ENCODE measurements at places on chromosomes 12 and 14.
A peak's percentile ranks its signal among the peaks of the same experiment; 100 is the strongest.

DNA sequence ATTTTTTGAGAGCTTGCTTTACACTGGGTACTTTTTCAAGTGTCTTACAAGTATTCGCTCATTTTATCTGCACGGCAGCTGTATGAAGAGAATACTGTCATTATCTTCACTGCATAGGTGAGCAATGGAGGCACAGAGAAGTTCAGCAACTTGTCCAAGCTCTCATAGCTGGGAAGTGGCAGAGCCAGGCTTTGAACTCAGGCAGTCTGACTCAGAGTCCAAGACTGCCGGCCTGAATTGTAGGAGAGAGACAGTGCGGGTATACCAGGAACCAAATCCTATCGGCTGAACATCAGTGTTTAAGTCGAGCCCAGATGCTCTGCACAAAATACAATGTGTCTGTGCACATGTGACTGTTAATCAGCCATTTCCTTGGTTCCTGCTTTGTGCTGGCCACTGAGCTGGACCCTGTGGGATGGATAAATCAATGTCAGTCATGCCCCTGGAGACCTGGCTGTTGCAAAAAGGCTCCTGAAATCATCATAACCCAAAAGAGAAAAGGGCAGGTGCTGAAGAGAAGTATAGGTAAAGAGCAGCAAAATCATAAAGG lies 474.6 kb downstream of the DPF3 start:
- no peak for DNase-seq

DNA sequence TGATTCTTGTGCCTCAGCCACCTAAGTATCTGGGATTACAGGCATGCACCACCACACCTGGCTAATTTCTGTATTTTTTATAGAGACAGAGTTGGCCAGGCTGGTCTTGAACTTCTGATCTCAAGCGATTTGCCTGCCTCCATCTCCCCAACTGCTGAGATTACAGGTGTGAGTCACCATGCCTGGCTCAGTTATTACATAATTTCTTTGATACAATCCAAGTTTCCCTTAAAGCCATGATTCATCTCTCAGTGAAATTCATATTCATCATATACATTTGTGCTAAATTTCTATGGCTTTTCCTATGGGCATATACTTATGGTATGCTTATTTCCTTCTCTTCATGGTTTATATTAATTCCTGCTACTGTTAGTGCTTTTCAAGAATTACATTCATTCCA lies 29.1 kb upstream of the PZP start:
- DNase-seq: no peak

DNA sequence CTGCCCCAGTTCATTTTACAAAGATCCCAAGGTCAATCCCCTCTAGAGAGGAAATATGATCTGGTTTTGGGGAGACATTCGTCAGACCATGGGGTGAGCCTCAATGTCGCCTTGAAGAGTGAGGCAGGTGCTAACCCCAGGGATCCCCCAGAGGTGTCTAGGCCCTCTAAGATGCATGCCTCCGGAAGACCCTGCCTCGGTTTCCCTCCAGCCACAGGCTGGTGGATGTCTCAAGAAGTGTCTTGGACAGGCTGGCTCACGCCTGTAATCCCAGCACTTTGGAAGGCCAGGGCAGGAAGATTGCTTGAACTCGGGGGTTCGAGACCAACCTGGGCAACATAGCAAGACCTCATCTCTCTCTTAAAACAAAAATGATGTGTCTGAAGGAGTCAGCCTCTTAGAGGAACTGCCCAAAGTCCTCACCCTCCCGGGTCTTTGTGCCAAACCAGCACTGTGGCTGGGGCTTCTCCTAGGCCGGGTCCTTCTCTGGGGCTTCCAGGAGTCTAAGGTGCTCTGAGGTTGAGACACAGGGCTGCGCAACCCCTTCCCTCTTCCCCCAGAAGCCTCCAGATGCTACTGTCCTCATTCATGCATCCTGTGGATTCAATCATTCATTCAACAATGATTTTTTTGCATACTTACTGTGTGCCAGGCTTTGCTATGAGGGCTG lies 24.7 kb upstream of the BEGAIN start:
- no peak for DNase-seq

DNA sequence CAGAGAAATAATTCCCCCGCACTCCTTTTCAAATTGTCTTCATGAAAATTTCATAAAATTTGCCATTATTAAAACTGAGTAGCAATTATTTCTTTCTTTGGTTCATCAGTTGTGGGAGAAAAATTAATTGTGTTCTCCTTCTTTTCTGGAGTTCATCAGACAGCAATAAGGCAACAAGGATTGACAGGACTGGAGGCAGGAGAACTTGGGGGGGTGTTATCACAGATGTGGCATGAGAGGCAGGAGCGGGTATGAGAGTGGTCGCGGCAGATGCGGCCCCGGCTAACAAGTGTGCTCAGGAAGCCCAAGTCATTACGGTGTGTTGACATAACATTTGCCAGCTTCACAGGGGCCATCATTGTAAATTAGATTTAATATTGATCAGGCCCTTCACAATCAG lies 306.6 kb upstream of the TMPO start:
- no peak for DNase-seq

GRCh38 chr12:47884501-47884900 lies 20.3 kb downstream of the VDR start:
- no peak for DNase-seq

- DNase-seq: no peak
These were observed 344.8 kb upstream of the USP15 start for GRCh38 chr12:61915420-61915819.

DNA sequence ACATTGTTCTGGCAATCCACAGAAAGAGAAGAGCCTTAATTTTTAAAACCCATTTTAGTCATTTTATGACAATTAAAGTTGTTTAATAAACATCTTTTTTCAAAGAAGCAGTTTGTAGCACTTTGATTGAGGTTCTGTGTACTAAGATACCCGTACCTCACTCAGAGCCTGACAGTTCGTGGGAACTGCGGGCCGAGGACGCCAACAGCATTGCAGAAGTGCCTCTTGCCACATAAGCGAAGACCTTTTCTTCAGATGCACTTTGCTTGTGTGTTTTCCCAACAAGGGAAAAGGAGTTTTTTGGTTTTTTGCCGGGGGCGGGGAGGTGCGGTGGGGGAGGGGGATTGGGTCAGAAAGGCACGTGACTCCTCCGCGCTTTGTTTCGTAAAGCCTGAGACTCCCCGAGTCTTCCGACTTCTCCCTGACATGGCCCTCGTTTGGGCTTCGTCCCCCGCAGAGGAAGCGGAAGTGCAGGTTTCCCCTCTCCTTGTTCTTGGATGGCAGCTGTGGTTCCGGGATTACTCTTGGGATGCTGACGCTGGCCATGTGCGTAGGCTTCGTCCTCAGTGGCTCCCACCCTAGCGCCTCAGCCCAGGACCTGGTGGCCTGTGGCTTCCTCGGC lies 70.8 kb downstream of the WDR20 start:
- no peak for DNase-seq

DNA sequence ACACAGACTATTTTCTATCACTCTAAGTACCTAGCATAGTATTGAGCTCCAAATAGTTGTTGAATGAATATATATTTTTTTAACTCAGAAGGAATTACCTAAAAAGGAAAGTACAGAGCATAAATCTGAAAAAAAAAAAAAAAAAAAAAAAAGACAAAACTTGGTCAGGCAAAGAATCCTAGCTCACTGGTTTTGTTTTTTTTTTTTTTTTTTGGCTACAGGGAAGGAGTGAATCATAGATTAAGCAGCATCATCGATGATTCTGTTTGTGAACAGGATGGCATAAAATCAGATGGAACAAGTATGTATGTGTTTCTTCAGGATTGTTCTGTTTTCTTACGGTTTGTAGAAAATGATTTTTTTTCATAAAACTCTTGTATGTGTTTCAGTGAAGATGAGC lies 66.1 kb upstream of the BCAT1 start:
- no peak for DNase-seq

DNA sequence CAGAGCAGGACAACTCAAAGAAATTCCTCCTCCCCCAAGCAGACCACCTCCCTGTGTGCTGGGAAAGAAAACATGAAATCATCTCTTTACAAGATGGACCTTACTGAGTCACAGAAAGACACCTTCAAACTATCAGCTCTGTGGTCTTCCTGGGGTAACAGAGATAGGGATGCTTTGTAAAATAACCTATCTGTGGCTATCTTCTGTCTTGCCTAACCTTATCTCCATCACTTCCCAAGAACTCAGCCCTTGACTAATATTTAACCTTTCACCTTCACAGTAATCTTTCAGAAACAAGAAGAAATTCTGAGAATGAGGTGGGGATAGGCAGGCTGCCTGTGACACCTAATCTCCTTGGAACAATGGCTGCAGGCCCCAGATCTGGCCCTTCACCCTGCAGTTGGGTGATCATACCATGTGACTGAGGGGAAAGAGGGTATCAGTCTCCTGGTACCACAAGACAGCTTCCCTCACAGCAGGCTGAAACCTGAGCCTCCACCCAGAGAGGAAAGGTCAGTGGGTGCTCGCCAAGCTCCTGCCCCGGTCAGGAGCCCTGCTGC lies 27.4 kb upstream of the CEBPE start:
- DNase-seq: no peak

DNA sequence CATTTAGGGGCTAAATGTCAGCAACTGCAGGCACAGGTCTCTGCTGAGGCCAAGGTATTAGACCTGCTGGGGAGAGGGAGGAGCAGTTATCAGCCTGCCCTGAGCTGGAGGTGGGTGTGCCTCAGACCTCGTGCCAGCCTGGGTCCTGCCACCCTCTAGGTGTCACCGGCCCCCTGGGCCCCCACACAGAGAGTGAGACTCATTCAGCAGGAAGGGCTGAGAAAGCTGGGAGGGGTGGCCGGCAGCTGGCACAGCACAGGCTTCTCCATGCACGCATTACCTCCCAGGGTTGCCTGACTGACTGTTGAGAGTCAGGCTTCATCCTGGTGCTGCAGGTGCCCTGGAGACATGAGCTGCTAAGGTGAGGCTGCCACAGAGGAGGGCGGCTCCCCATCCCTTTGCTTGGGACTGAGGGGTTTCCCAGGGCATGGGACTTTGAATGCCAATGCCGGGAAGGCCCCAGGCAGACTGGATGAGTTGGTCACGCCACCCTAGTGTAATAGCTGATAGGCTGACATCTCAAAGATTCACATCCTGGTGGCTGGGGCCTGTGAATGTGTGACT lies 75.3 kb upstream of the C14orf180 start:
- no peak for DNase-seq

GRCh38 chr12:19687371-19687770 lies 248.1 kb downstream of the AEBP2 start:
- DNase-seq: no peak

DNA sequence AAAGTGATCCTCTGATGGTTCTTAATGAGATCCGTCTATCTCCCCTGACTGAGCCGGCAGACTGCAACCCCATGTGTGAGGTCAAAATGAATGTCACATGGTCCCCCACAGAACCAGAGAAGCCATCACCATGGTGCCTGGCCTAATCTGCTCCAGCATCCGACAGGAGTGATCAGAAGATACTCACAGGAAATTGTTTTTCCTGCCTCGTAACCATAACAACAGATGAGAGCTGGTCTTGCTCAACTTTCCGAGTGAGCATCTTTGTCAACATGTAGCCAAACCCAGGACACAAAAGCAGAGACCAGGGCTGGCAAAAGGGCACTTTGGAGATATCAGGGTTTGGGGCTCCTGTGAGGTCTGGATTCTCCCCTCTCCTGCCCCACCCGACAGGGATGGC lies 72.1 kb upstream of the C14orf180 start:
- no peak for DNase-seq

DNA sequence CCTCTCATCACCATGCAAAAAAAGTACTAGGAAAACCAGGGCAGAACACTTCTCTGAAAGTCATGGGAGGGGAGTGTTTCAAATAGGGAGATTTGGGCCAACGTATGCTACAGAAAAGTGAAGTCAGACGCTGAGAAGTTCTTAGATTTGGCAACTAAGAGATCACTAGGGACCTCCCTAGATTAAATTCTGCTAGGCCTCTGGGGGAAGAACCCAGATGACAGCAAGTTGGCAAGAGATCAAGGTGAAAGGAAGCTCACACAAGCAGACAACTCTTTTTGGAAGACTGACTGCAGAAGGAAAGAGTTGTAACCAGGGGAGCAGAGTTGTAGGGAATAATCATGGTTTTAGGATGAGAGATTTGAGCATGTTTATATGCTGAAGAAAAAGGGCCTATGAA lies 20.7 kb downstream of the IQSEC3 start:
- DNase-seq: no peak

- no peak for DNase-seq
These were observed 77.2 kb downstream of the BHLHE41 start for GRCh38 chr12:26047401-26048226.

DNA sequence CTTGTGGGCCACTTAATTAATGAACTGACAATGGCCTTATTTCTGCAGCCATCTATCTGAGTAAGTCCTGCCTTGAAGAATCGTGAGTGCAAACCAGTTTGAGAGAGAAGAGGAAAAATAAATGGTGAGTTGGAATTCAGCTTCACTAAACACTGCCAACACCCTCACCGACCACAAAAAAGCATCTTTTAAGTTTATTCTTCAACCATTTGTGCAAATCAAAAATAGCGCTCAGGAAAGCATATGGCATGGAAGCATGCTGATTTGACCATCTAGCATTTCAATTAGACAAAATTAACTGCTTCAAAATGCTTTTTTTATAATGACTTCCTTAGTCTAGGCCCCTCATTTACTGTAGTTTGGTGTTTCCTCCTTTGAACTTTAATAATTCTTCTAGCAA lies 294.0 kb downstream of the PPFIA2 start:
- DNase-seq: no peak

DNA sequence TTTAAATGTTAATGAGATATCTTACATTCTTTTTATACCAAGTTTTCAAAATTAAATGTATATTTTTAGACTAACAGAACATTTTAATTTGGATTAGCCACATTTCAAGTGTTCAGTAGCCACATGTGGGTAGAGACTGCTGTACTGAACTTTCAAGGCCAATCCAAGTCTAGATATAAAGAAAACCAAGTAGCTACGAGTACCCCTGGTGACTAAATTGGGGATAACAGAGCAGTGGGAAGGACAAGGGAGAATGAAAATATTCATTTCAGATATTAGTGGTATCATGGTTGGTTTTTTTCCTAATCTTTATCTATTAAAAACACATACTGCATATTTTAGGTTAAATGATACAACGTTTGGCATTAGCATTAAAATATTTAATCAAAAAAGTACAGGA lies 69.4 kb upstream of the RHOJ start:
- no peak for DNase-seq

GRCh38 chr14:92728759-92729364 lies 19.6 kb downstream of the LGMN start:
- DNase-seq: no peak

GRCh38 chr12:121576851-121577391 lies 3.9 kb downstream of the KDM2B start:
- no peak for DNase-seq

DNA sequence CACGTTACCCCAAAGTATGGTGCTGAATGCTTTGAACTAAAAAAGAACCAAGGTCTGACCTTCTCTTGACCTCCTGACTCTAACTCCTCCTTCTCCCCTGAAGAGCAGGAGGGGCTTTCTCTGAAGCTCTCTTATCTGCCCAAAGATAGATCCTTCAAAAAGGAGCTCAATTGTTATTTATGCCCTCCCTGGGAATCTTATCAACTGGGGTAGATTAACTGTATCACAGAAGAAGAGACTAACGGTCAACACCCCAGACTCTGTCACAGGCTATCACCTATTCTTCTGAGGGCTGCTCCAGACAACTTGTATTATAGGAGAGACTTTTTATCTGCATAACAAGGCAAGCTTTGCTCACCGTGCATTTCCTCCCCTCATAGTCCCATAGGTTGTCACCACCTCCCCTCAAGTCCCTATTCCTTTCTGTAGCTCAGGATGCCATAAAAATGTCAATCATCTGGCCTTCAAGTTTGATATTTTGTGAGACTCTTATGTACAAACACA lies 86.6 kb downstream of the PAPLN start:
- DNase-seq: no peak

- DNase-seq: no peak
These were observed 29.8 kb downstream of the TESPA1 start for GRCh38 chr12:54954801-54955200.

GRCh38 chr12:76020281-76020680 lies 11.3 kb downstream of the PHLDA1 start:
- peak; percentile 6 for DNase-seq

Data from activated naive CD4-positive, alpha-beta T cell (primary cell).